ENCODE measurements at places on chromosomes 7 and 10.

DNA sequence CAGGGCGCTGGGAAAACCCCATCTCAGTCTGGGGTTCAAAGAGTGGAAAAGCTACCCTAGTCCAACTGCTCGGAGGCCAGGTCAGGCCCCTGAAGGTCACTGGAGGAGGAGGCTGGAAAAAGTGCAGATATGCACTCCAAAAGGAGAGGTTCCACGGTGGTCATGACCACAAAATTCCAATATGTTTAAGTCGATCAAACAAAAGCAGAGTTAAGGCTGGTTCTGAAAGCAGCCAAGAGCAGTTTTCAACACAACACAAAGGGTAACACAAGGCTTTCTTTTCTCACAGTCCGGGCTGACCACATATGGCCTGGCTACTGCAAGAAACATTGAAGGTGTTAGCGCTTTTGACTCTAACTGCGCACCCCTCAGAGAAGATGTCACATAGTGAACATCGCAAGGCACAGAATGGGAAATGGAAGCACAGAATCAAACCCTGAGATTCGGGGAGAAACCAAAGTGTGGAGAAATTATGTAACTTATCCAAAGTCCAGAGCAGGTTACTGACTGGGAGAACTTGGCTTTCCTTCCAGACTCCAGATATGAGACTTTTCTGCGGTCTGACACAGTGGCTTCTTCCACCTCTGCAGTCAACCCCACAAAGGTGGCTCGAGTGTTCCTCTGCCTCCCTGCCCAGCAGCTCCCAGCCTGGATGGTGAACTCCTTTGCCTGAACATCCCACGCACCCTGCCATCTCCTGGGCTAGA, 1.3 kb upstream of the GRB10 start:
- DNase-seq: no peak

GRCh38 chr10:7417103-7417623, 6.3 kb upstream of the SFMBT2 start:
- no peak for DNase-seq

- DNase-seq: no peak
Measured at GRCh38 chr10:19416164-19416563, 367.6 kb downstream of the MALRD1 start.

DNA sequence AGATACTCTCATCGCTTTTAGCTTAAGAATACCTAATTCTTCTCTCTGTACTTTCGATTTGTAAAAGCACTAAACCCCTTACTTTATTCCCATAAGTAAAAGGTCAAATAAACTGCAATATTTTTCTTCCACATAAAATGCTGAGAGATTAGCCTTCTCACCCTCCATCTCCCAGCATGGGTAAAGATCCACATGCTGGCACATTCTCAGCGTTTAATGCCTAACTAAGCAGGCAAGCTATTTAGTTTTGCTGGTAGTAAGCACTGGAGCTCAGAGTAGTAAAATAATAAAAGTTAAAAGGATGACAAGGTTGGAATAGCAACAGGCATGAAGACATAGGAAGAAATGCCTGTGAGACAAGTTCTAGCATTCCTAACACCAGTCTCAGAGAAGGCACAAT, 65.9 kb upstream of the NEBL start:
- no peak for DNase-seq

DNA sequence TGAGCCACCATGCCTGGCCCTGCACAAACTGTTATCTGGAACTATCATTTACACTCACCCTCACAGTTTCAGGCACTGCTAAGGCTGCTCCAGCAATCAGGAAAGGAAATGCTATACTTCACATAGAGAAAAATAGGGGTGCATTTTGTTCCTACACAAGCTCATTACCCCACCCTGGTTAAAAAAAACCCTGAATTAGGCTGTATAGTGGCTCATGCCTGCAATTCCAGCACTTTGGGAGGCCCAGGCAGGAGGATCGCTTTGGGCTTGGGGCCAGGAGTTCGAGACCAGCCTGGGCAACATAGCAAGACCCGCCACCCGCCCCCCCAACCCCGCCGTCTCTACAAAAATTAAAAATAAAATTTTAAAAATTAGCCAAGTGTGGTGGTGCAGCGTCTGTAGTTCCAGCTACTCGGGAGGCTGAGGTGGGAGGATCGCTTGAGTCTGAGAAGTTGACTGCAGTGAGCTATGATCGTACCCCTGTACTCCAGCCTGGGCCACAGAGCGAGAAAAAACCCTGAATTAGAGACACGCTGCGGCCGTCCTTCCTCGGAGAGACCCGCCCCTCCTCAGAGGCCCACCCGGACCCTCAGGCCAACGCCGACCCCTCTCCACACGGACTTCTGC, 539 bp downstream of the PTCD1 start:
- DNase-seq: no peak

DNA sequence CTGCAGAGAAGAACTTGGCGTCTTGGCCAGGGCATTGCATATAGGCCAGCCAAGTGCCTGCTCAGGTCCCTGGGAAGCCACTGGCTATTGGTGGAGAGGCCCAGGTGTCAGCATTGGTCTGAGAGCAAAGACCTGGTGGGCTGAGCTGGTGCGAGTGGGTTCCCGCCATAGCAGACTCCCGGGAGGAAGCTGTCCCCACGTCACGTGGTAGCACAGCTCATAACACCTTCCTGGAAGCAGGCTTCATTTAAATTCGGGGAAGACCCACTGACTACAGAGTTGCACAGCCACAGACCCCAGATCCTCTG, 130.5 kb downstream of the WDR37 start:
- no peak for DNase-seq

GRCh38 chr7:47795631-47796030, 152.6 kb downstream of the PKD1L1 start:
- DNase-seq: no peak

DNA sequence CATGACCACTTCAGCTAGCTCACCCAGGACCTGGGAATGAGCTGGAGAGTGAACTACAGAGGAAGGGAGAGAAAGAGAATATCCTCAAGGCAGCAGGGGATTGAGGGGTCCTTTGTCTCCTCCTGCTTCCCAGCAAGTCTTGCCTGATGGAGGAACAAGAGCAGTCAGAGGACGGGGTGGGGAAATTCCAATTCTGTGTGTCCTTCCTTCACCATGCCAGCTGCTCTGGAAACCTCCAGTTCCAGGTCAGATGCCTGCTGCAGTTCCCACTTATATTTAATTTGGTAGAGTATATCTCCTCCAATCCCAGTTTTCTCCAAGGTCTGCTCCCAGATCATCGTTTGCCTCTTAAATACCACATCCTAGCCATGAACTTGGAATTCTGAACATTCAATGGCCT, 21.4 kb upstream of the LEP start:
- no peak for DNase-seq

- no peak for DNase-seq
Measured at GRCh38 chr10:6786579-6787031, 206.5 kb upstream of the PRKCQ start.

DNA sequence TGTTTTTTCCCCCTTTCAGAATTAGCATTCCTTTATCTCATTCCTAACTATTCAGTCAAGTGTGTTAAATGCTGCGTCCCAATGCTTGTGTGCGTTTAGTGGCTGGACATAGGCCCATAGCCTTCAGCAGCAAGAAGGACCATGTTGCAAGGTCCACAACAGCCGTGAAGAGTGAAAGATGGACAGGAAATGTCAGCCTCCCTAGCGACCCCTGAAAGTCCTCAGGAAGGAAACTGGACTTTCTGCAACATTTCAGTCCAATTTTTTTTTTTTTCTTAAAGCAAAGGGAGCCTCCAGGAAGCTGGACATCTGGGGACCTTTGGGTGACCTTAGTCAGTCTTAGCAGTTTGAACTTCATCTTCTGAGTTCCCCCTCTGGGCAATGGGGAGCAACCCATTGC, 550.7 kb upstream of the MGMT start:
- no peak for DNase-seq

All from activated T-cell treated with anti-CD3 and anti-CD28 coated beads for 1 hour (primary cell).